Lung microvascular endothelial cell (primary cell): ENCODE measurements at places on chromosomes 3 and 15. TPM values are rescaled to one million over a fixed set of nuclear protein-coding genes. Genes with fewer than 3 reads are reported as not detected.

Gene TMIE
- under 0.01 TPM in 1 of 2 replicates, not detected in the other for total RNA-seq

Gene CHAC1
- 2.4 and 4.8 TPM in 2 replicates for total RNA-seq

Gene CLDN18
- total RNA-seq = not detected in 2 replicates

Gene HIGD2B
- under 0.01 TPM in 1 of 2 replicates, not detected in the other for total RNA-seq

Gene GOLGA8G
- total RNA-seq = not detected in 2 replicates

Gene DUOXA1
- total RNA-seq = not detected in 2 replicates

Gene GOLGA6L2
- total RNA-seq = not detected in 2 replicates

Gene PPM1L
- total RNA-seq = 0.44 and 0.99 TPM in 2 replicates

Gene IL20RB
- 0.22 and 0.79 TPM in 2 replicates for total RNA-seq

Gene NAALADL2
- total RNA-seq = under 0.01 and 0.20 TPM in 2 replicates

Gene COLQ
- 0.40 and 0.44 TPM in 2 replicates for total RNA-seq

Gene GHSR
- total RNA-seq = not detected in 2 replicates

Gene C3orf33
- 0.87 and 1.4 TPM in 2 replicates for total RNA-seq

Gene ANKDD1A
- 3.0 and 3.7 TPM in 2 replicates for total RNA-seq

Gene CLDN16
- not detected in 2 replicates for total RNA-seq

Gene BLM
- 1.6 and 3.3 TPM in 2 replicates for total RNA-seq

Gene CX3CR1
- not detected in 2 replicates for total RNA-seq

Gene ZBBX
- not detected in 2 replicates for total RNA-seq

Gene SLC2A2
- total RNA-seq = not detected in 2 replicates

Gene RBP2
- not detected in 2 replicates for total RNA-seq

Gene CLDN11
- total RNA-seq = 27.6 and 144 TPM in 2 replicates

Gene CA12
- 0.22 and 0.40 TPM in 2 replicates for total RNA-seq
